ENCODE measurements at places on chromosomes 16 and 17.
A peak's percentile ranks its signal among the peaks of the same experiment; 100 is the strongest.

DNA sequence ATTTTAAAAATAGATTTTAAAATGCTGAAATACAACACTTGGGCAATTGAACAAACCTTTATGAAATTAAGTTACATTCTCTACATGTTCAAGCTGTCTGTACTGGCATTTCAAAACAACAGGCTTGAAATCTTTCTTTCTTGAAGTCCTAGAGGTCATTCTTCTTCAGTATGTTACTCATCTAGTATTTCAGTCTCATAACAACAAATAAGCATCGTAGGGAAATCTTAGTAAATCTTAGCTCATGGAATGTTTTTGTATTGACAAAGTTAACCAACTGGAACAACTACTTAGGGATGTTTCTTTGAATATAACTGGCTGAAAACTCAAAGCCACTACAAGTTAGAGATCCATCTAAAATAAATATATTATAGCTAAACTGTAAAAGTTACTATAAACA is 96.6 kb downstream of the KIF2B start:
- DNase-seq = no peak

DNA sequence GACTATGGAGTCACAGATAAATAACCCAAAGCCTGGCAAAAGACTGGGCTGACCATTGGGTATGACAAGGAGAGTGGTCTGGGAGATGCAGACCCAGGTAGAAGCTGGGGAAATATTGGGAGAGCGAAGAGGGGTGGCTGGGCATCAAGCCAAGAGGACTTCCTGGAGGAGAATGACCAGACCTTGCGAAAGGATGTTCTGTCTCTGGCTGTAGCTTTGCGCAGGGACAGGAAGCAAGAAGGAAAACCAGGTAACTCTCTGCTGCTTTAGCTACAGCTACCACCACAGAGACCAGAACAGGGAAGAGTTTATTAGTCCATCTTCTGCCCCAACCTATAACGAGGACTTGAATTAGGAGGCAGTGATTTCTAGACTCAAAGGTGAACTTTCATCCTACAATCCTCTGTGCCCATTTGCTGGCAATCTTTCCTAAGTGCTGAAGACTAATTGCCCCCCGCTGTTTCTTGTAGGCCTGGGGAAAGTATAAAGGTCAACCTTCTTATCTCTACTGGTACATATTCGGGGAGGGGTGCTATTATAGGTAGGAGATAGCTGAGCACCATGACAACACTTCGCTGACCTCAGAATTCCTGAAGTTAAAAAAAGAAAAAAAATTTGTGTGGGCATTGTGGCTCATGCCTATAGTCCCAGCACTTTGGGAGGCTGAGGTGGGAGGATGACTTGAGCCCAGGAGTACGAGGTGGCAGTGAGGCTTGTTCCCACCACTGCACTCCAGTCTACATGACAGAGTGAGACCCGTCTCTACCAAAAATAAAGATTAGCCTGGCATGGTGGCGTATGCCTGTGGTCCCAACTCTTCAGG is 19.1 kb upstream of the KIFC3 start:
- DNase-seq = no peak

DNA sequence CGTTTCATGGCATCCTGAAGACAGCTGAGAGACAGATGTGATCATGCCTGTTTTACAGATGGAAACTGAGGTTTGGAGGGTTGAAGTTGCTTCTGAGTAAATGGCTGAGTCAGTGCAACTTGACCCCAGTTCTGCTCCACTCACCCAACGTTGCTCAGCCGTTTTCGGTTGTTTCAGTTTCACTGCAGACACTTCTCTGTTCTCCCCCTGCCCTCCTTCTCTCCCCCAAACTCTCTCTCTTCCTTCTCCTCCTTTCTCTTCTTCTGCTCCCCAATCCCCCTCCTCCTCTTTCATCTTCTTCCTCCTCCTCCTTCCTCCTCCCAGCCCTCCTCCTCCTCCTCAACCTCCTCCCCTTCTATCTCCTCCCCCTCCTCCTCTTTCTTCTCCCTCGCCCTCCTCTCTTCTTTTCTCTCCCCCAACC is 9.4 kb upstream of the CEP20 start:
- no peak for DNase-seq

GRCh38 chr17:42844271-42844670 is at the start of gene AOC2:
Gene AOC2, plus strand, starts transcription at chr17:42844580. Its CDS starts 47 bp downstream, at chr17:42844627.
- no peak for DNase-seq

DNA sequence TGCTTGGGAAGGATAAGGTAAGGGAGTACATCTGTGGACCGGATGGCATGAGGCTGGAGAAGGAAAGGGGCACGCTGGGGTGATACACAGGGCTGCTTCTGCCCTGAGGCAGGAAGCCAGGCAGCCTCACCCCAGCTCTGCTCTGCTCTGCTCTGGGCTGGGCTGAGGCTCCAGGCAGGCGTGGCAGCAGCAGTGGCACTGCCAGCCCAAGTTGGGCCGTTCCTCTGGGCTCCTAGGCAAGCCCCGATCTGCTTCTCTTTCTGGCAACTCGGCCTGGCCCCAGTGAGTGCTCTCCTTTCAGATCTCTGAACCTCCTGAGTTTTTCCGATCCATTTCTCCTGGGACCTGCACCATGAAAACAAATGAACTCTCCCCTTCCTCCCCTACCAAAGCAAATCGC is 44.9 kb downstream of the VAC14 start:
- no peak for DNase-seq

DNA sequence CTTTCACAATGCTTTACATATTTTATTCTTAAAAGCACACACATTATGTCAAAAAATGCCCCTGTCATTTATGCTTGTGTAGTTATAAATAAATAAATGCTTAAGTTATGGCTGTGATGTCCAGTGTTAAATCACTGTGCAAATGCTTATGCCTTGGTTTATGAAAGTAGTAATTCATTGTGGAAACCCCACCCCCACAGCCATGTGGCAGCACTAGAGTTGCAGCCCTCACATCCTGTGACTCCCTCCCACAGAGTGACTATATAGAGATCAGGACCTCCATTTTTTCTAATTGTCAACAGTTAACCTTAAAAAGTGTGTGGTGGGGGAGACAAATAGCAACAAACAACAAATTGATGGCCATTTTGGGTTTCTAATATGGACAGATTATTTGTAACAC is 2.4 kb downstream of the SKAP1 start:
- DNase-seq = no peak

DNA sequence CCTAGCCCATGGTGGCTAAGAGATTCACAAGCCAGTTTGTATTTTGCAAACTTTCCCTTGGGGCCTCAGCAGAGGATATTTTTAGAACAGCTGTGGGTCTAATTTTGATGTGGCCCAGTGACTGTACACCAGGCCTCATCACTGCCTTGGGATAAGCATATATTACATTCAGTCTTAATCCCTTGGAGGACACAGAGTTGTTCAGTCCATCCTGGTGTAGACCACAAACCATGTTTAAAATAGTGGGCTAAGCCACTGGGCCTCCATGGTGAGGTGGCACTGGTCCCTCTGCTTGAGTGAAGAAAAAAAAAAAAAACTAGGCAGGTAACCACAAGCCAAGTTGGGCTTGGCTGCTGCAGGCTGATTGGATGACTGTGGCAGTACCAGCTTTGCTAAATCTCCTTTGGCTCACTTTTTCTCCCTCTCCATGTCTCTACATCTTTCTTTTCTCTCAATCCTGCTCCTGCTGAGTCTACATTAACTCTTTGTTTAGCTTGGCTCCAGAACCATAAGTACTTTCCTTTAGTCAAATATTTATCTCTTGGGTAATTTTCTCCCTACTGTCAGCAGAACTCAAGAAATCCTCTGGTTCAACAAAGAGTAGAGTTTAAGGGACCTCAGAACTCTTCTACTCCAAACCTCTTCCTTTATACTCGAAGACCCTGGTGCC is 120.0 kb upstream of the TBX2 start:
- no peak for DNase-seq

DNA sequence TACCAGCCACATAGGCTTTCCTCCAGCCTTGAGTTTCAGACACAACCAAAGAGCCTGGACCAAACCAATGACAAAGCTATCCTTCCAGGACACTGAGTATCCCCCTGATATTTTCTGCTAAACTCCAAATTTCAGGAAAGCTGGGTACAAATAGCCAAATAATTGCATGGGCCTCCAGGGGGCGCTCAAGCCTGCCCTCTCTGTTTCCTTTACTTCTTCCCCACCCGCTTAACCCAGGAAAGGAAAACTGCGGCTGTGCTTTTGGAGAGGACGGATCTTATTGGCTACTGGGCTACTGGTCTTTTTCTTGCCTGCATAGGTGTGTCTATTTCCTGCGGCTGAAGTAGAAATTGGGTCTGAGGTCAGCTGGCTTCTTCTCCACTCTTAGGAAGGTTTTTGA is 30.1 kb downstream of the GNGT2 start:
- peak; percentile 33 for DNase-seq

- no peak for DNase-seq
Observed at GRCh38 chr17:6753006-6753445, 2.8 kb upstream of the XAF1 start.

GRCh38 chr17:69950701-69951418 is 124.2 kb upstream of the KCNJ16 start:
- DNase-seq = no peak

DNA sequence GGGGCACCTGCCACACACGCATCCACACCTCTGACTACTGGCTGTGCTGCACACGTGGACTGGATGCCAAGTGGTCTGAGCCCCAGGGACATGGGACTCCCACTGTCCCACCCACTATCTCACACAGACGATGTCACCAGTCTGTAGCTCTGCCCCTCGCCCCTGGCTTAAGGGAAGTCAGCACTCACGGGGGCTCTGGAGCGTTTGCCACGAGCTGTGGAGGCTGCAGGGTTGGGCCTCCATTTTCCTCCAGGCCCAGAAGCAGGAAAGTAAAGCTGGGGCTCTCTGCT is 22.1 kb downstream of the FOXF1 start:
- DNase-seq = no peak

DNA sequence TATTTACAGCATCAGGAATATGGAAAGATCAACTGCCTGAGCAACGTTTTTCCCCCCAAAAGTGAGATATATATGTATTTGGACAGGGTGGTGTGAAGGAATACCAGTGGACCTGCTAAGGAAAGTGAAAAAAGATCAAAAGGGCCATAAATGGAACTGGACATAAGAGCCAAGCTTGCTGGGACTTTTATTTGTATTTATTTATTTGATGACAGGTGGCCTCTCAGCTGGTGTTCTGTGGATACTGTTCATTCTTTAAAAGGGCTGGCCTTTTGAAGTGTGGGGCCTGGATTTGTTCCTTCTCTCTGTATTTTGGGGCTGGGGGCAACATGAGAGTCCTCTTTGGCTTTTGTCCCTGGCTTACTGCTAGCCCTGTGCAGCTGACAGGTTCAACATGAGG is 306.6 kb upstream of the N4BP1 start:
- no peak for DNase-seq

DNA sequence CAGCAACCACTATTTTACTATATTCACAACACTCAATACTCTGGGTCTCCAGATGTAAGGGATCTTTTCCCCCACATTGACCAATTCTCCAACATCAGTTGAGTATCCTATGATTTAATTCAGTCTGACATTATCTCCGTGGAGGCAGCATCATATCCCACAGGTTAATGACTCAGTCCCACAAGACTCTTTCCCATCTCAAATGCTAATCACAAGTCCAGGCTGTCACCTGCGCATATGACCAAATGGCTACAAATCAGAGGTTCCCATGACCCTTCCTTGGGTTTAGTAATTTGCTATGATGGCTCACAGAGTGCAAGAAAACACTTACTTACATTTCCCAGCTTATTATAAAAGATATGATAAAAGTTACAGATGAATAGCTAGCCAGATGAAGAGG is 18.7 kb downstream of the ACSM3 start:
- DNase-seq = no peak

- DNase-seq = no peak
Observed at GRCh38 chr16:1713331-1713730, 7.3 kb downstream of the MAPK8IP3 start.

GRCh38 chr17:80279895-80280294 is 19.2 kb downstream of the RNF213 start:
- DNase-seq = no peak

- DNase-seq = no peak
Observed at GRCh38 chr17:76671912-76672262, 28.3 kb upstream of the ST6GALNAC1 start.
